Muscle of back (tissue), 13 donors: ENCODE measurements at places on chromosomes 3 and 15.
A peak's percentile ranks its signal among the peaks of the same experiment; 100 is the strongest.

DNA sequence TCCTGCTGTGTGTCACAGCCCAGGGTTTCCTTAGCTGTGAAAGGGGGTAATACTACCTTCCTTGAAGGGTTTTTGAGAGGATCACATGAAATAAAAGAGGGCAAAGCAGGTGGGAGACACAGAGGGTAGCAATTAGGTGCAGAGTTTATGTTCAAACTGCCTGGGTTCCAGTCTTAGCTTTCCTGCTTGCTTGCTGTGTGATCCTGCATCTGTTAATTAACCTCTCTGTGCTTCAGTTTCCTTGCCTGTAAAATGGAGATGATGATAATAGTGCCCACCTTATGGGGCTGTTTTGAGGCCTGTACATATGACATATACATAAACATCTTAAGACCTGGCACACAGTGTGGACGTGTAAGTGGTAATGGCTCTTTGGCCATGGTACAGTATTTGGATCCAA, 35.0 kb downstream of the SPSB4 start:
- DNase-seq = no peak

DNA sequence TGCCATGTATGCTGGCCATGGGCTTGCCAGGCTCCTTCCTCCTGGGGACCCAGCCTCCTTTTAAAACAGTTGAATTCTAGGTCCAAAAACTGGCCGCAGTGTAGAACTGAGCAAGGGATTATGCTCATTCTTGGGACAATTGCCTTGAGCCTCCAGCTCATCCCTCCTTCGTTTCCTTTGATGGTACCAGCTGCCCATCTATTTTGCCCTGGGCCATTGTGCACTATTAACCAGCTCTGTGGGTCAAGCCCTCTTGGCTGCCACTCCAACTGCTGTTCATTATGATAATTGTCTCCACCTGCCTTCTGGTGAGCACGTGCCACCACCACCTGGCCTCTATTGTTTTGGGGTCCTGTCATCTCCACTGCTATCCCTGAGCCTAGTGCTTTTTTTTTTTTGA, 75.8 kb upstream of the SYN2 start:
- no peak for DNase-seq

DNA sequence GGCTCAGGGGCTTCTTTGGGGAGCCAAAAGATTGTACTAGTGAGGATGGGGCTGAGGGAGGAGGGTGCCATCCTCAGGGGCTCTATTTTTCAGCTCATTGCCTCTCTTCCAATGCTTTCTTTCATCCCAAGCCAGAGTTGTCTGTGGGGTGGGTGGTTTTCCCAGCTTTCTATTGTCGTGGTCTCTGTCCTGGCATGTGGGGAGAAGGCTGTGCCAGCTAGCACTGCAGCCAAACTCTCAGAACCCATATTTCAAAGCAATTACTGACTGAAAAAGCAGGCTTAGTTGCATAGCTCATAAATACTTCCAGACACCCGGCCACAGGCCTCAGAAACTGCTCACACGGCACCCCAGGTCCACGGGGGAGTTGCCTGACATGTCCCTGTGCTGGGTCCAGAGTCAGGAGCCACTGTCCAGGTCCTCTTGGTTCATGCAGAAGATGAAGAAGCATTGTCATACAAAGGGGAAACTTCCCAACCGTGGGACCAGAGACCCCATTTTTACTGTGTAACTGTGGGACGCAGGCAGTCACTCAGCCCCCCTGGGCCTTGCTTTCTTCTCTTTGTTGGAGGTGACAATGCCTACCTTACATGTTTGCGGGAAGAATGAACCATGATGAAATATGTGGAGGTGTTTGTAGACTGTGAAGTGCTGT, 27.6 kb downstream of the FGD5 start:
- no peak for DNase-seq

DNA sequence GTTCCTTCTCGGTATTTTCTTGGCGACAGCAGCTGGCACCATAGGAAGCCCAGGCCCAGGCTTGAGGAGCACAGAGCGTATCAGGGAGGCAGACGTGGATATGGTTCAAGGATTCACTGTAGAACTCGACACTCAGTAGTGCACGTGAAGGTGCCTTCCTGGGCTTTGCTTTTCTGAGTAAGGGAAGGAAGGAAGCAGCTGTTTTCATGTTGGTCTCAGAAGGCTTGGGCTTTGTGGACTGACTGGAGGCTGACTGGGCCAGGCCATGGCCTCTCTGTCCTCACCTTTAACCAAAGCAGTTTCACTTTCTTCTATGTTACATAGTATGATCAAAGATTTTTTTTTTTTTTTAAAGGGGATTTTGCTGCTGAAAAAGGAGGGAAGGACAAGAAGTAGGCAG, 6.9 kb upstream of the GHRL start:
- DNase-seq = no peak

GRCh38 chr3:39000008-39000450, 51.7 kb downstream of the SCN11A start:
- DNase-seq = peak; percentile 43

- no peak for DNase-seq
Measured at GRCh38 chr3:182971637-182972036, 8.7 kb downstream of the DCUN1D1 start.

DNA sequence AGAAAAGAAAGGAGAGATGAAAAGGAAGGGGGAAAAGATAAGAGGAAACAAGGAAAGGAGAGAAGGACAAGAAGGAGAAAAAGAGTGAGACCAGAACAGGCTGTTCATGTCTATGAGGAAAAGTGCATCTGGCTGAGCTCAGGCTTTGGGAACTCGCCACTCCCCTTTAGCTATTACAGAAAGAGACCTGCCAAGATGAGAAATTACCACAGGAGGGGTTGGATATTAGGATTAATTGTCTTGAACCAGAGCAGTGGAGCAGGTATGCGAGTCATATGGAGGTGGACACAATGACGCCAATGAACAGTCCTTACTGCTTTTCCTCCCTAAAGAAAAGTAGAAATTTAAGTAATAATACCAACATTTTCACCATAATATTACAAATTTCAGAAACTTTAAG, 577.0 kb upstream of the ARRDC4 start:
- DNase-seq = no peak

GRCh38 chr3:39814007-39814406, 4.6 kb downstream of the MYRIP start:
- DNase-seq = no peak

DNA sequence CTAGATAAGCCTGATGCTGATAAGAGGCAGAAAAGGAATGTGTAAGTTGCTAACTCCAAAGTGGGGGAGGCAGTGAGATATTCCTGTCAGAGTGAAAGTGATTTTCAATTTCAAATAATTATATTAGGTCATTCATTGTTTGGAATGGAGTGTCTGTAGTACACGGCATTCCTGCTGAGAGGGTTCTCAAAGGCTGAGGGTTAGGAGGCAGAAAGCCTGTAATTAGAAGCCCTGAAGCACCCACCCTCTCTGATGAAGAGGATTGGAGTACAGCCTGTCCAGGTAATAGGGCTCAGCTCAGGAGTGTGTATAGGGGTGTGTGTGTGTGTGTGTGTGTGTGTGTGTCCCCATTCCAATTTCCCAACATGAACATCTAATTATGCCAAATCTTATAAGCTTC, 486.8 kb downstream of the MAGI1 start:
- no peak for DNase-seq

GRCh38 chr3:14829811-14830210, 11.0 kb downstream of the FGD5 start:
- DNase-seq = no peak

- DNase-seq = peak; percentile 69
Measured at GRCh38 chr15:27017168-27017809, 46.3 kb downstream of the GABRG3 start.

- DNase-seq = no peak
Measured at GRCh38 chr3:72982609-72983366, 13.8 kb upstream of the PPP4R2 start.

GRCh38 chr3:14509796-14510100, 30.4 kb downstream of the GRIP2 start:
- DNase-seq = no peak

GRCh38 chr3:184805351-184806038, 6.5 kb upstream of the VPS8 start:
- no peak for DNase-seq

- no peak for DNase-seq
Measured at GRCh38 chr3:47414666-47415587, 34.1 kb downstream of the PTPN23 start.

DNA sequence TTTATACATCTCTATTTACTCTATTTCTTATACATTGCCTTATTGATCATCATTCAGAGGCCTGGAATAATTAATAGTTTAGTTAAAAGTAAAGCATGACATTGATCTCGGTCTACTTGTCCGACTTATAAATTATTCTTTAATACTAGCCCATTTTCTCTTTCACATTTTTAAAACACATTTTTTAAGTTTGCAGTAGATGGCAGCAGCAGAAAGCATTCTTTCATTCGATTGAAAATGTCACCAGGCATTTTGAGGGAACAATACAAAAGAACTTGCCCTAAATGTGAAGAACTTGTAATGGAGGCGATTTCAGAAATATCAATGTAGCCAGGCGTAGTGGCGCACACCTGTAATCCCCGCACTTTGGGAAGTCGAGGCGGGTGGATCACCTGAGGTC, 15.5 kb upstream of the MAP3K13 start:
- no peak for DNase-seq

DNA sequence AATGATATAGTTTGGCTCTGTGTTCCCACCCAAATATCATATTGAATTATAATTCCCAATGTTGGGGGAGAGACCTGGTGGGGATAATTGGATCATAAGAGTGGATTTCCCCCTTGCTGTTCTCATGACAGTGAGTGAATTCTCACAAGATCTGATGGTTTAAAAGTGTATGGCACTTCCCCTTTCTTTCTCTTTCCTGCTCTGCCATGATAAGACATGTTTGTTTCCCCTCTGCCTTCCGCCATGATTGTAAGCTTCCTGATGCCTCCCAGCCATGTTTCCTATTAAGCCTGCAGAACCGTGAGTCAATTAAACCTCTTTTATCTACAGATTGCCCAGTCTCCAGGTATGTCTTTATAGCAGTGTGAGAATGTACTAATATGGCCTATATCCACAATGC, 126.7 kb upstream of the GMNC start:
- no peak for DNase-seq

GRCh38 chr3:133884887-133885711, 10.6 kb downstream of the RAB6B start:
- no peak for DNase-seq

GRCh38 chr15:101188637-101189408, 63.0 kb downstream of the CHSY1 start:
- DNase-seq = peak; percentile 52

- peak; percentile 65 for DNase-seq
Measured at GRCh38 chr3:117706037-117706436, 996.5 kb downstream of the TUSC7 start.

DNA sequence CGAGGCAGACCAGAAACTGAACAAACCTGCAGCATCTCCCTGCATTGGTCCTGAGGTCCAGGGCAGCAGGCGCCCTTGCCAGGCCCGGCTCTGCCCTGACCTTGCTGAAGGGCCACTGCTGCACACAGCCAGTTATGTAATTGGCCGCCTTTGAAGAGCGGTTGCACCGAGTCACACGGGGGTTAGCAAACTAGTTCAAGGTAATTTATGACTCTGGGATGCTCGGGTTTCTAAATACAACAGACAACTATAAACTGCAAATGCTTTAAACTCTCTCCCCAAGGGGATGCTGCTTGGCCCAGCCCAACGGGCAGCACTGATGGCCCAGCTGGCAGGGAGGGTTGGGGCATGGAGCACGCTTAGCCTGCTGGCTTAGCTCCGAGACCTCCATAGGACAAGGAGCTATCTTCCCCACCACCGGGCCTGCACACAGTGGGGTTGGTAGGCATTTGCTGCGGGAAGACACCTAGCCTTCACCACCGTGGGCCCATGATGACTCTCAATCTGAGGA, 60.3 kb upstream of the IQSEC1 start:
- no peak for DNase-seq

DNA sequence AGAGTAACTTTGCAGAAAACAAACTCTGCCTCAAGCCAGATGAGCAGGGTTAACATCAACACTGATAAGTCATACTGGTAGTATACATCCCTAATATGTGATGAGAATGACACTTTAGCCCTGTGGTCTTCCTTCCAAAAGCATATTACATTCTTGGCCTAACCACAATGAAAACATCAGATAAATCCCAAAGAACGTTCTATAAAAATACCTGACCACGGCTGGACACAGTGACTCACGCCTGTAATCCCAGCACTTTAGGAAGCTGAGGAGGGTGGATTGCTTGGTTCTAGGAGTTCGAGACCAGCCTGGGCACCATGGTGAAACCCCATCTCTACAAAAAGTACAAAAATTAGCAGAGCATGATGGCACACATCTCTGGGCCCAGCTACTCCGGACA, 4.7 kb downstream of the TMCC1 start:
- DNase-seq = no peak

GRCh38 chr3:44030687-44031305, 210.9 kb upstream of the TOPAZ1 start:
- no peak for DNase-seq

DNA sequence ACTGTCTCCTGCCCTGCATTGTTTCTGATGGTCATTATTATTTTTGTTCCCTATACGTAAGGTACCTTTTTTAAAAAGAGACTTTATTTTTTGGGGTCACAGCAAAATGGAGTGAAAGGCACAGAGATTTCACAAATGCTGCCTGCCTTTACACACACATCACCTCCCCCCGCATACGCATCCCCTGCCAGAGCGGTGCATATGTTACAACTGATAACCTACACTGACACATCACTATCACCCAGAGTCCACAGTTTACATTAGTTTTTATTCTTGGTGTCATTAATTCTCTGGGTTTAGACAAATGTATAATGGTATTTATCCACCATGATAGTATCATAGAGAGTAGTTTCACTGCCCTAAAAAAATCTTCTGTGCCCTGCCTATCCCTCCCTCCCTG, 43.6 kb upstream of the KLF13 start:
- no peak for DNase-seq

DNA sequence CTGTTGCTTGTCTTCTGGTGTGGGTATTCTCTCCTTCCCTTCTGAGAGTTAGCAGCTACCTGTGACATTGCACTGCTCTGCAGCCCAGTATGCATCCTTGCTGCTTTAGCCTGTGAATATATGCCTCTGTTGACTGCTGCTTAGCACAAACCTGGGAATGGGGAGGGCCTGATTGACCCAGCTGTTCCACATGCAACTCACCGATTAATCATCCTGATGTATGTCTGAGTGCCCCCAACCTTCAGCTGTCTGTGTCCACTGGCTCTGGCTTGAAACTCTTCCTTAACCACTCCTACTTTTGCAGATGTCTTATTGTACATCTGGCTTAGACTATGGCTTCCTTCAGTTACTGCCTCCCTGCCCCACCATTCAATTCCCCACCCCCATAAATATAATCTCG, 119.1 kb downstream of the RASA2 start:
- no peak for DNase-seq

- peak; percentile 68 for DNase-seq
Measured at GRCh38 chr3:37574177-37574943, 287.3 kb upstream of the CTDSPL start.

GRCh38 chr15:60682115-60682514, 203.2 kb upstream of the ICE2 start:
- no peak for DNase-seq

DNA sequence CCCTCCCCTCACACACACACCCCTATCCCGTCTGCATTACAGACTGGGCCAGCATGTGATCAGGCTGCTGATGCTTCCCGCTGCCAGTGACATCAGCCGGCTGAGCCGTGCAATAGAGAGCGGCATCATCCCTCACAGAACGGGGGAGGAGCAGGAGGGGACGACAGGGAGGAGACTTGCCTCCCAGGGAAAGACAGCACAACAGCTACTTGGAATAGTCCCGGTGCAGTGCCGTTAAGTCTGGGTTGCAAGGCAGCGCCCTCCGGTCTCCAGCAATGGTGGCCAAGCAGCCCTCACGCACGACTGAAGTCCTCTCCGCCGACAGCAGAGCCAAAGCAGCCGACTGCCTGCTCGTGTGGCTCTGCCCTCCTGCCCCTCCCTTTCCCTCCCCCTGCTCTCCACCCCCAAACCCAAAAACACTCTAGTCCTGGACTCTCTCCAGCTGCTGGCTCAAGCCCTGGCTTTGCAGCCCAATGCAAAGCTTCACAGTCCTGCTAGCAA, 31.5 kb upstream of the RPS17 start:
- DNase-seq = peak; percentile 80
